ENCODE measurements at places on chromosomes 12 and 14.

- DNase-seq = no peak
Measured at GRCh38 chr14:74135426-74135825, 50.7 kb downstream of the LIN52 start.

DNA sequence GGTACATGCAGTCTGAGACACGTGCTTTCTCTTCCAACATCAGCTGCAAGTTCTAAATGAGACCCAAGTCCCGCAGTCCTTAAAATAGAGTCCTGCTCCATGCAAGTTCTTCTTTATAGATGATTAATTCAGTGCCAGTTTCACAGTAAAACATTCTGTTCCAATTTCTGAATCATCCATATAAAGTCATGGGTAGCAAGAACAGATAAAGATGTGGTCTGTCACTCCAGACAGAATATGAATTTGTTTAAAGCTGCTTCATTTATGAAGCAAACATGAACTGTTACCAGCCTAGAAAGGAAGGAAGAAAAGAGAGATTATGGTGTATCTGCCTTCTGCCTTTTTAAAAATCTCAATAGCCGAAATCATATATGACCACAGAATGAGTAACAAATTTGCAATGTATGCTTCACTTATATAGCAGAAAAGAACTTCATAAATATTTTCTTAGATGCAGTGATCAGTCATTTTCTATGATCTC is 83.3 kb downstream of the KITLG start:
- DNase-seq = no peak

DNA sequence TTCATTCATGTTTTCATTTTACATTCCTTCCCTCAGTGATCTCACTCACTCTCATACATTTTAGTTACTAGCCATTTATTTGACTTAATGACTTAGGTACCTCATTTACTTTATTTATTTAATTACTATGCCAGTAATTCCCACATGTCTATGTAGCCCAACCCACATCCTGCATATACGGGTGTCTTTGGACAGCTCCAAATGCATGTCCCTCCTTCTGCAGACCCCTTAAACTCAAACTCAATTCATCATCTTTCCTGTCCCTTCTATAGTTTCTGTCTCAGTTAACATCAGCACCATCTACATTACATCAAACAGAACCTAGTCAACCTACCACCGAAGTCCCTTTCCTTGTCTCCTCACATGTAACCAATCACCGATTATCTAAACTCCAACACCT is 2.8 kb downstream of the CLEC1A start:
- no peak for DNase-seq

DNA sequence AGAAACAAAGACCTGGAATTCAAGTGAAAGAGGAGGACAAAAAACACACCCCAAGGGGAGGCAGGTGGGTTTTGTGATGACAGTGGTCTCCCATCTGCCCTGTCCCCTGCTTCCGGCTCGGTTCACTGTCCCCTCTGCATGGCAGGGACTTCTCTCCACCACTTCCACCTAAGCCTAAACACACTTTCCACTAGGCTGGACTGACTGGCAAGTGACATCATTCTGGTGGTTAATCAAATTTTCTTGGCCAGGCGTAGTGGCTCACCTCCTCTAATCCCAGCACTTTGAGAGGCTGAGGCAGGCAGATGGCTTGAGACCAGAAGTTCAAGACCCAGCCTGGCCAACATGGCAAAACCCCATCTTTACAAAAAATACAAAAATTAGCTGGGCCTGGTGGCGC is 11.9 kb downstream of the PLEKHG6 start:
- no peak for DNase-seq

GRCh38 chr14:100374876-100375265 is 51.7 kb downstream of the SLC25A47 start:
- DNase-seq = no peak

- no peak for DNase-seq
Measured at GRCh38 chr14:99240627-99241324, 31.2 kb downstream of the BCL11B start.

- DNase-seq = no peak
Measured at GRCh38 chr12:122483969-122484368, 16.8 kb downstream of the ZCCHC8 start.

DNA sequence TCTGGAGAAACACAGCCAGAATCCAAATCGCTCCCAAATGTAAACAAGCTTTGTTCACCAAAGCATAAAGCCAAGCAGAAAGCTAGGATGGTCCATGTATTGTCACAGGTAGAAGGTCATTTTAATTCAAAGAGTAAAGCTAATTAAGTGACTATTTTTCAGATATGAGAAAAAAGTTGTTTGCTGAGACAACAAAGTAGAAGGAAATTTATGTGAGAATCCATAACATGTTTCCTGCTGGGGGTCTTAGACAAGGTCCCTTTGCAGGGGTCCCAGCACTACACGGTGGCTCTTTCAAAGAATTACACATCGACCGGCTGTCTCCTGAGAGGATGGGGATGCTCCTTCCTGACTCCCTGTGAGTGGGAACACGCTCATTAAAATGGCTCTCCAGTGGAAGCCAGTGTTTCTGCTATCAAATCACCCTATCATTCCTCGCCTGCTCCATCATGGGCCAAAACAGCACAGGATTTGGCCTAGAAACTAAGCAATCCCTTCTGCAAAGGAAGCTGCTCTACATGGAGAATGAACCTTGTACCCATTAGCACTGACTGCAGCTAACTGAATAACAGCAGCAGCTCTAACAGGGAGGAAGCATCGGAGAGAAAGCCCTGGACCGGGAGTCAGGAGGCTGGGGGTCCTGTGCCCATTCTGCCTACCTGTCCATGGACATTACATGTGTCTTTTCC is 175.3 kb downstream of the STXBP6 start:
- no peak for DNase-seq

GRCh38 chr12:124024263-124024678 is 51.3 kb downstream of the ZNF664 start:
- peak; percentile 62 for DNase-seq

DNA sequence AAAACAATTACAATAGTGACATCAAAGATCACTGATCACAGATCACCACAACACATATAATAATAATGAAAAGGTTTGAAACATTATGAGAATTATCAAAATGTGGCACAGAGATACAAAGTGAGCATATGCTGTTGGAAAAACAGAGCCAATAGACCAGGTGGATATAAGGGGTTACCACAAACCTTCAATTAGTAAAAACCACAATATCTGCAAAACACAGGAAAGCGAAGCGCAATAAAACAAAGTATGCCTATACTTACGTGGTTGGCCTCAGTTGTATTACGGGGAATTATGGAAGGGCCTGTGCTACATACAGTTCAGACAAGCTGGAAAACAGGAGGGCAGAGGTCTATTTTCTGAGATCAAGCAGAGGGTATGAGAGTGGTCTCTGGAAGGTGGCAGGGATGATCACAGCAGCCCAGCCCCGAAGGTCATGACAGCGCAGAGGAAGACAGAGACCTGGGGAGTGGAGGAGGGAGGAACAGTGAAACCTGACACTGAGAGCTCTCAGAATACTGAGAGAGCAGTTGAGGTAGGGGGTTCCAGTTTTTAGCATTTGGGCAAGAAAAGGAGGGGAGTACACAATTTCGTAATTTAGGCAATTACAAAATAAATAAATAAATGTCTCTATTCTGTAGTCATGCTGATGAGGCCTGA is 41.3 kb downstream of the IFNG start:
- no peak for DNase-seq

GRCh38 chr14:91899806-91900205 is 32.5 kb upstream of the TC2N start:
- no peak for DNase-seq

DNA sequence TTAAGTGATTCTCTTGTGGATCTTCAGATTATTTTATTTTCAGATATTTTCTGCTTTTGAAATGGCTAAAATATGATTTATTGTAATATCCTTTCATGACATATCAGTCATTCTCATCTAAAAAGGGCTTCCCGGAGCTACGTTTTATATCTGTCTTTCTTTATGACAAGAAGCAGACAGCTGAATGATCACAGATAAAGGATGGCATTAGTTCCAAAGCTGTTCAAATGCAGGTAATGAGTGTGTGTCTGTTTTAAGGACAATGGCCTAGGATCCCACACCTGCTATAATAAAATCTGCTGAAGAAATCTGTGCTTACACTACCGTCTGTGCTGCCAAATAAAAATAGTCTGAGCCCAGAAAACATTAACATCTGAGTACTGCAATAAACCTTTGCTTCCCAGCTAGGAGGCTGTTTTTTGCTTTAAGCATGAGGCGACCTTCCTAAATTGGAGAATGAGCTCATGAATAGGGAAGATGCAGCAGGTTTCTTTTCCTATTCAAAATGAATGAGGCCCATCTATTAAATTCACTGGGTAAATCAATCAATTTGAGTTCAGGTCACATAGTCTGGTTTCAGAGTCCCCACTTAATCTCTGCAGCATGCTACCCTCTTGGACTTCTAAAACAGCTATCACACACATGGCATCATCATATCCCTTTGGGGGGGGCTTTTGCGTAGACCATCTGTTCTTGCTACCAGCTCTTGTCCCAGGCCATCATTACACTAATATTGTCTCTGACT is 498.5 kb downstream of the NELL2 start:
- DNase-seq = no peak

DNA sequence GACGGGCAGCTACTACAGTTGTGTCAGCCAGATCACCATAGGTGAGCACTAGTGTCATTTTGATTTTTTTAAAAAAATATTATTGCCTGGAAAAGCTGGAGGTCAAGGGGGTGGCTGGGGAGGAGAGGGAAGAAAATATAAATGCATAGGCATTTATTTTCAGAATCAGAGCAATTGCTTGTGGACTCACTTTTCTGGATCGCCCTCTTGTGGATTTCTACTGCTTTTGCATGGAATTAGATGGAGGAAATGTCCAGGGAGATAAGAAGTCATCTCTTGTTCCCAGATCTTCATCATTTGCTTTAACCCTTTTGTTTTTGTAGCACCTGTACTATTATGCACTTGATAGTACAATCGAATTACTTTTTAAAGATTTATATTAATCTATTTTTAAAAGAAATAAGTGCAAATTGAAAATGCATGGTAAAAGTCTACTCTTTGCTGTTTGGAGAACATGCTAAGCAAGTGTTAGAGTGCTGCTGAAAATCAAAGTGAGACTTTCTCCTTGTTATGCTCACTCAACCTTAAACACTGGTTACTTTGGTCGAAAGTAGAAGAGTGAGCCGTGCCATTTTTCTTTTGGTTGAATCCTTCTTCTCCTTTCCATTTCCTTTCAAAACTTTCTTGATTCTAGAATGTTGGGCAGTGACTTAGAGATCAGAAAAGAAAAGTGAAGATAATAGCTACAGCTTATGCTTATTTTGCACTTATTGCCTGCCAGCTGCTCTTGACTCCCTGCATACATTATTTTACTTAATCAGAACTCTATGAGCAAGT is 60.6 kb upstream of the ANO4 start:
- peak; percentile 35 for DNase-seq

DNA sequence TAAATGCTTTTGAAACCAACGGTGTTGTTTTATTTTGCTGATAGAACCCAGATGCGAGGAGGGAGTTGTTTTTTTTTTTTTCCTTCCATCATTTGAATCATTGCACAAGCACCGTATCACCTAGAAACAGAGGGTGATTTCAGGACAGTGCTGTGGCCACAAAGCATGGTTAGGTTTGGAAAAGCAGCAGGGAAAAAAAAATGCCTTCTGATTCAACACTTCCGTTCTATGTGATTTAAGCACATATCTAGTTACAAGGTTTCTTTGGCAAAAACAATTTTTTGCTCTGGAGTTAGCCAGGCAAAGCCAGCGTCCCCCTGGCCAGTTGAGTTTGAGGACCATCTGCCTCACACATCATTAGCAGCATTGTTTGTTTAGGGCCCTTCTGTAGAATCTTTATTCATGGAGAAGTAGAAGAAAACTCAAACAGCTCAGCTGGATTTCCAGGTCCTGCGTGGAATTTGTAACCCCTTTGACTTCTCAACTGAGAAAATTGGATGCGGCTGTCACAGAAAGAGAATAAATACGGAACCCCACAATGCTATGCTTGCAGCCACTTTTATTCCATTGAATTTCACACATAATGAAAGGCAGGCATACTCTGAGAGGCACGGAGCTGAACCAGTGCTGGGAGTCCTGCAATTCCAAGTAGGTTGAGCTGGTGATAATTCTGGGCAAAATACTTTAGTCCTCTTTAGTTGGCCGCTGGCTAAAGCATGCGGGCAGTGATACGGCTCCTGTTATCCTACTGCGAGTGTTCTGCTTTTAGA is 17.0 kb upstream of the WNT5B start:
- no peak for DNase-seq

GRCh38 chr12:120767071-120768024 is 41.7 kb downstream of the ACADS start:
- peak; percentile 25 for DNase-seq

DNA sequence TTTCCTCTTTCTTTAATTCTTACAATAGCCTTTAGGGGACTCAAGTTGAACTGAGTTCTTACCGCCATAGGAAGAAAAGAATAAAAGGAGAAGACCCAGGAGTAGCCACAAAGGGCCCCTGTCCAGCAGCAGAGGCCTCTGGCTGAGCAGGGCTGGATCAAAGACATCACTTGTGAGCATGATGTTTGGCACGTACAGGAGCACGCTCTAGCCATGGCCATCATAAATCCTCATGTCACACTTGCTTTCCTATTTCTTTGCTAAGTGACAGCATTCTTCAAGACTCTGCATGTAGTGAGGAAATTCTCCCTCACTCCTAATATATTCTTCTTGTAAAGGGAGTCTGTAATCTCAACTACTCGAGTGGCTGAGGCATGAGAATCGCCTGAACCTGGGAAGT is 15.7 kb downstream of the CLEC4C start:
- DNase-seq = peak; percentile 80

DNA sequence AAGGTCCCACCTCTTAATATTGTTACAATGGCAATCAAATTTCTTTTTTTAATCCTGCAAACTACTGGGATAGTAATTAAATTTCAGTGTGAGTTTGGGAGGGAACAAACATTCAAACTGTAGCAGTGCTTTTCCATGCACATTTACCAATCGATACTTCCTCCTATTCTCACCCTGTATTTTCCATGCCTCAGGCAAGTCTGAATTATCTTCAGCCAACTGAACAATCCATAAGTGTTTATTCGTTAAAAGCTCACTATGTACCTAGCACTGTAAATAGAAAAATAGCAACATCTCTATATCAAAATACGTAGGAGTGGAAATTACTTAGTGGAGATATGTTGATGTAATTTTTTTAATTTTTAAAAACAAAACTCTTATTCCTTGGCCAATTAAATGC is 43.5 kb downstream of the CCDC177 start:
- DNase-seq = no peak

DNA sequence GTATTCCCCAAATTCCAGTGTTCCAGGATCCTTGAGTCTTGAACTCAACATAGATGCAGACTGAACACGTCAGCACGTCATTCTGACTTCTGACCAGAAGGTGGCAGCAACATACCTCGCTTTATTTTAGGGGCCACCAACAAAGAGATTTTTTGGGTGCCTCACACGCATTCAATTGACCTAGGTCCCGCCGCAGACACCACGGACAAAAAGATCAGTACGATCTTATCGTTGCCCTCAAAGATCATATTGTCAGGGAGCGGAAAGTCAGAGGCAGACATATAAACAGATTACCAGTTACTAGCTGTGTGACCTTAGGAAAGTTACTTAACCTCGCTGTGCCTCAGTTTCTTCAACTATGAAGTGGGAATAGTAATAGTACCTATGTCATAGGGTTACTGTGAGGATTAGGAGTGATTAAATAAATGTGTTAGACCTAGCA is 6.5 kb upstream of the PRPH start:
- DNase-seq = peak; percentile 44
